Kidney epithelial cell (primary cell): ENCODE measurements at places on chromosomes 16 and 17. TPM values are rescaled to one million over a fixed set of nuclear protein-coding genes. Genes with fewer than 3 reads are reported as not detected.

The TBC1D3B gene
- total RNA-seq = 6.3 TPM in 1 of 2 replicates, not detected in the other

DNA sequence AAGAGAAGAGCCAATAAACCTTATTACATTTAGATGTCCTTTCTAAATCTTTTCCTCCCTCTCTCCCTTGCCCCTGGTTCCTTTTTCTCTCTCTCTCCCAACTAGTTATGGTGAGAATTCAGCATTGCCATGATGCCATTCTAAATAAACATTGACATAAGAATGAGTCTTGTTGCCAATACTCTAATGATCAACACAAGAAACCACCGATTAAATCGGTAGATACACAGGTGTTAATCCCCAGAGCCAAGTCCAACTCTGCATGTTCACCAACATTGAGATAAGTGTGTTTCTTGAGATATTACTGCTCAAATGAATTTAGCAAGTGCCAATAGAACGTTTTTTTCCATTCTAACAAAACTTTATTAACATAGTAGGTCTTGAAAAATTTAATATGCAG is 412.1 kb downstream of the KCNJ2 start:
- no peak for DNase-seq

DNA sequence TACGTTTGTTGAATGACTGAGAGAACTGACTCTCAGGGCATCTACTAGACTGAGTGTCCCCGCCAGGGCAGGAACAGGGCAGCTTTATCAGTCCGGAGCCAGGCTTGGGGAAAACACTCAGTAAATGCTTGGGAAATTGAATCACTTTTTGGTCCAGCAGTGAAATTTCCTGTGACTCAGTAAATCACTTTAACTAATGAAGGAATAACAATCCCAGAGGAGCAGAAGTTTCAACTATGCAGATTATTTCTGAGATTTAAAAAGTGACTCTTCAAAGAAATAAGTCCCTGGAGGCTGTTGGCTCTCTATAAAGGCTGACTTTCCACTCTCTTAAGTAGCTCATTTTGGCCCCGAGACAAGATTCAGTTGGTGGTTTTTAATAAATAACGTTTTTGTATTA is 101.8 kb downstream of the FOXL1 start:
- DNase-seq = peak; percentile 41

The ITGAD gene
- not detected in 2 replicates for total RNA-seq

The SLC5A2 gene
- 0.04 and 0.21 TPM in 2 replicates for total RNA-seq

GRCh38 chr17:32223703-32224102 is 41.9 kb upstream of the RHBDL3 start:
- DNase-seq = no peak

DNA sequence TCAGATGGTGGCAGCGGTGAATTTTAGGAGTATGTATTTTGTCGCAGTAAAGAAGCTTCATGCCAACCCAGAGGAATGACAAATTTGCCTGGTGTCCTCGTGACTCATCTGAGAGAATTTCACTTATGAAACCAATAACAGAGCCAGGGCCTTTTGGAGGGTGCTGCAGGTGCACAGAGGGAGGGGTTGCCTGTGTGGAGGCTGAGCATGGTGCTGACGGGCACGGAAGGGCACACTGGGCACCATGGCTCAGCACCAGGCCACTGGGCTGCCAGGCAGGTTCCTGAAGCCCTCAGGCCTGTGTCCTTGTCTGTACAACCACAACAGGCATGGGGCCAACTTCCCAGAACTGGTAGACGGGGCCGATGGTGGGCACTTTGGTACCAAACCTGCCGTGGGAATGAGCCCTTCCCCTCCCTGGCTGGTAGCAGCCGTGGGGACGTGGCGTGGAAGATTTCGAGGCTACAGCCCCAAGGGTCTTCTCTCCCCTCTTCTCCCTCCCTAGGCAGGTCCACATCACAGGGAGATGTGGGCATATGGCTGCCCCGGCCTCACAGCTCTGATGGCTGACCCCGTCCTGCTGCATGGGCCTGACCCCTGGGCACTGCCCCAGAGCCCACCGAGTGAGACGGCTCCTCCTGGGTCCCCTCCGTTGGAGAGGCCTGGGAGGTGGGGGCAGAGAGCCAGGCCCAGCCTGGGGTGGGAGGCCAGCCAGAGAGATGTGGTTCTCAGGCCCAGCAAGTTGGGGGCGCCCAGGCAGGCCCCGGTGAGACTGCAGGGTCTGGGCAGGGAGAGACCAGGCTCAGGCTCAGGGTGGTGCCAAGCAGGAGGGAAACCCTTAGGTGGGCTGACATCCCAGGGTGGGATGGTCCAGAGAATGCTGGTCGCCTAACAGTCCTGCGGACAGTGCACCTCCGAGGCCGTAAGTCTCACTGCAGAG is 30.2 kb upstream of the ZNF469 start:
- no peak for DNase-seq
